GM04503 (cell line): ENCODE measurements at places on chromosomes 5 and 9.

- DNase-seq: no peak
These were observed 53.9 kb downstream of the ADAM19 start for GRCh38 chr5:157521704-157522029.

DNA sequence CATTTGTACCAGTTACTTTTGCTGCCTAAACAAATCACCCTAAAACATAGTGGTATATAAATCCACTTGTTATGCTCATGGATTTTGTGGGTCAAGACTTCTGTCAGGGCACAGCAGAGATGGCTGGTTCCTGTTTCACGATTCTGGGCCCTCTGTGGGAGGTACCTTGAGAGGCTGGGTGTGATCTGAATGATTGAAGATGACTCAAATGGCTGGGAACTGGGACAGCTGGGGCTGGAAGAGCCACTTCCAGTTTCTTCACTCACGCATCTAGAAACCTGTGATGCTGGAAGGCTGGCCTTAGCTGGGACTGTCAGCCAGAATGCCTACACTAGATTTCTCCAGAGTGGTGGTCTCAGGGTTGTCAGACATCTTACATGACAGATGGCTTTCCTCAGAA, 88.1 kb downstream of the KIF4B start:
- DNase-seq: no peak

- no peak for DNase-seq
These were observed 807.9 kb upstream of the ZNF608 start for GRCh38 chr5:125554355-125554754.

DNA sequence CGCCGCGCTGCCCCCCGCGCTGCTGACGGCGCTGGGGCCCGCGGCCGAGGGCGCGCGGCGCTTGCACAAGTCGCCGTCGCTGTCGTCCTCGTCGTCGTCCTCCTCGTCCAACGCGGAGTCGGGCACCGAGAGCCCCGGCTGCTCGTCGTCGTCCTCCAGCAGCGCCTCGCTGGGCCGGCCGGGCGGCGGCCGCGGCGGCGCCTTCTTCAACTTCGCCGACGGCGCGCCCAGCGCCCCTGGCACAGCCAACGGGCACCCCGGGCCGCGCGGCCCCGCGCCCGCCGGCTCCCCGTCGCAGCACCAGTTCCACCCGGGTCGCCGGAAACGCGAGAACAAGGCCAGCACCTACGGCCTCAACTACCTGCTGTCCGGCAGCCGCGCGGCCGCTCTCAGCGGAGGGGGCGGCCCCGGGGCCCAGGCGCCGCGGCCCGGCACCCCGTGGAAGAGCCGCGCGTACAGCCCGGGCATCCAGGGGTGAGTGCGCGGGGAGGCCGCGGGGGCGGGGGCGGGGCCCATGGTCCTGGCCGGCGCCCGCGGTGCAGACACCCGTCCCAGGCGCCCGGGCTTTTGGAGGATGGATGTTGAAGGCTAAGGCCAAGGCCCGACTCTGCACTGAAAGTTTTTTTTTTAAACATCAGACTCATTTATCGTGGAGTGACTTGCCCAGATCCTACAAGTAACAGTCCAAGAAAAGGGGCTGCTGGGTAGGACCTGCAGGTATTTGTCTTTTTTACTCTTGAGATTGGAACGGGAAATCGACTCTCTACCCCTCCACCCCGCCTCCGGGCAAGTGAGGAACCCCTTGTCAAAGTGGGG, 1.2 kb downstream of the TENT4A start:
- DNase-seq: no peak

GRCh38 chr5:9249231-9249630, 296.6 kb downstream of the SEMA5A start:
- no peak for DNase-seq

GRCh38 chr5:180251141-180251540, 40.7 kb downstream of the MAPK9 start:
- DNase-seq: no peak

DNA sequence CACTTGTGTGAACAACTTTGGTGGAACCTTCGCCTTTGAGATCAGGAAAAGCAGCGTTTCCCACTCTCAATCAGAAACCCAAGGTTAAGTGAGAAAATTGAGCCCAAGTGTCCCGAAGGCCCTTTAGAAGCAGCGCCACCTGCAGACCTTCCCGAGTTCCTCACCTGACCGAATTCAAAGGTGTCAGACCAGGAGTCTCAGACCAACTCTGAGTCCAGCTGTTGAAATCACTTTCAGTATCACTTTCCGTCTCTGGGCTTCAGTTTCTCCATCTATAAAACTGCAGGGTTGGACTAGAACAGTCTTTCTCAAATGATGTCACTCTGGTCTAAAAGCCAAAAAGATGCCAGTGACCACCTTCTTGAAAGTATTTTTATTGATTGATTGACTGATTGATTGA, 31.7 kb upstream of the GRHPR start:
- DNase-seq: no peak

GRCh38 chr5:78537821-78538220, 110.8 kb downstream of the LHFPL2 start:
- no peak for DNase-seq

- DNase-seq: no peak
These were observed 40.2 kb downstream of the RASA1 start for GRCh38 chr5:87307796-87308423.

DNA sequence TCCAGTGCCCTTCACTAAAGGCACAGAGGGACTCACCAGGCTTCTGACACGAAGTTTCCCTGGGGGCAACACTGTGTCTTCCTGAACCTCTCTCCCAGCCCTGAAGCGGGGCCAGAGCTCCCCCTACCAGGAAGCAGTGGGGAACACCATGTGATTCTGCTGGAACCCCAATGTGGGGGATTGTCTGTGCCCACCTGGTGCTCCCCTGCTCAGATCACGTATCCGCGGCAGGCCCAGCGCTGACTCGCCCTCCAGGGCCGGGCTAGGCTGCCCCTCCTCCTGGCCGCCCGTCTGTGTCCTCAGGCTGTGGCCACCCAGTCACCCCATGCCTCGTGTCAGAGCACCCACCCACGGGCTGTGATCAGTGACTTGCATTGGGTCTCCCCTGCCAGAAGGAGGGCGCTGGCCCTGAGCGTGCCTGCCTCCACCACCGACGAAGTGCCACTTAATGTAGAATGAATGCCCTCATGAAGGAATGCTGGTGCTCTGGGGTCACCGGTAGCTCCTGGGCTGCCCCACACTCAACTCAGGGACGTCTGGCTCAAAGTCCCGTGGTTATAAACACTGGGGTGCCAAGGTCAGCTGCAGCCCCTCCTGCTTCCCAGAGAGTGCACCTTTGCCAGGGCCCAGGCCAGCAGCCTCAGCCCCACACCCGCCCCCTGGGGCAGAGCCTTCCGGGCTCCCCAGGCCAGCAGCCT, 22.1 kb downstream of the SARDH start:
- no peak for DNase-seq

GRCh38 chr5:102654559-102655349, 100.4 kb upstream of the PAM start:
- DNase-seq: no peak

- no peak for DNase-seq
These were observed 809.4 kb downstream of the PRELID2 start for GRCh38 chr5:145025775-145026174.

DNA sequence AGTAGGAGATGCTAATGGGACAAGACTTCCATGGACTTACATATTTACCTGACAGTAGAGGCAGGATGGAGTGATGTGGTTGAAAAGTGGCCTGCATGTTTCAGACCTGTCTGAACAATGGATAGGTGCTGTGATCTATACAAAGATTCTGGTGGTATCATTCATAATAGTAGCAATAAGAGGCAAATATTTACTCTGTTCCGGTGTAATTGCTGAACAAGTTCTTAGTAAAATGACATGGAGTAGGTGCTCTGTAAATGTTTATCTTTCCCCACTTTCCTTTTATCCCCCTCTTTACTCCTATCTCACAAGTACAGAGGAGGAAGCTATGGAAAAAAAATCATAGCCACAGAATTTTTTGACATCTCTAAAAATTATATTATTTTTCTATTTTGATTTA, 159.0 kb upstream of the SLC12A2 start:
- no peak for DNase-seq

DNA sequence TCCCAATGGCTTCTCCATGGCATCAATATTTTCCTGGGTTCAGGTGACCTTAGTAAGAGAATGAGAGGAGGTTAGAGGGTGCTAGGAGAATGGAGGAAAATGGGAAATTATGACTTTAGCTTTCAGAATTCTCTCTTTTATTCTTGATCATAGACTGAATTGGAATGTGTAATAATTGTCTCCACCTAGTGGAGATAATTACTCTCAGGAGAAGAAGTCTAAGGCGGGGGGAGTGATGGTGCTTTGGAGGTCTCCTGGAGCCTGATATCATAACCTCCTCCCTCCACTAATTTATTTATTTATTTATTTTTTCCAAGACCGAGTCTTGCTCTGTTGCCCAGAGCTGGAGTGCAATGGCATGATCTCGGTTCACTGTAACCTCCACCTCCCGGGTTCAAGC, 221.3 kb downstream of the GRIA1 start:
- DNase-seq: no peak

GRCh38 chr9:94985649-94986048, 259.1 kb downstream of the AOPEP start:
- DNase-seq: no peak

DNA sequence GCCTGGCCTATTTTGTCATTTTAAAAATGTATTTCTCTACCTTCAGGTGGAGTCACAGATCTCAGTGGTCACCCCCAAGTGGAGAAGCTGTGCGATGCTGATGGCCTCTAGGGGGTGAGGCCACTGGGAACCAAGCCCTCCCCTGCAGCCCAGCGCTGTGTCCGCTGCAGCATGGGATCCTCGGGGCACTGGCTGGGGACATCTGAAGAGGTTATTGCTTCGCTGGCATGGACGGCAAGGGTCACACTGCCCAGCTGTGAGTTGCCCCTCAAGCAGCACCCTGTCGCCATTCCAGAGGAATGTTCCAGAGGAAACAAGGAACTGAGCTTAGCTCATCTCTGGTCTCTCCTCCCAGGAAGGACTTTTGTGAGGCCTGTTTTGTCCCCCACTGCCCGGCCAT, 119.6 kb upstream of the S1PR3 start:
- DNase-seq: no peak

DNA sequence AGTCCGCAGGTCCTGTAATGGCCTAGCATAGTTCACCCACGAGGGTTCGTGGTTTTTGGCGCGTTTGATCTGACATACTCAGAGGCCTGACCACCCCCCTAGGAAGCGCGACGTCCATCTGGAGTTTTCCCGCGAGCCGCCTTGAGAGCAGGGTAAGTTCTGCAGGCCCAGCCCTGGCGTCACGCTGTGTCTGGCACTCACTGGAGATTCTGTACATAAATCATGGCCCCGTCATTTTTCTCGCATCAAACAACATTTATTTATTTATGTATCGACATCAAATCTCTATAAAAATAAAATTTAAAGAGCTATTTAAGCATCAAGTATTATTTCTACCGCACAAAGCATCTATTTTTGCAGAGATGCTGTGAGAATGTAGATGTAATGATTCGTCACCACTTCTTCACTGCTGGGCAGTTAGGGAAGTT, 437 bp upstream of the TRIM41 start:
- DNase-seq: no peak

- no peak for DNase-seq
These were observed 95.8 kb downstream of the MAPKAP1 start for GRCh38 chr9:125611121-125611765.

DNA sequence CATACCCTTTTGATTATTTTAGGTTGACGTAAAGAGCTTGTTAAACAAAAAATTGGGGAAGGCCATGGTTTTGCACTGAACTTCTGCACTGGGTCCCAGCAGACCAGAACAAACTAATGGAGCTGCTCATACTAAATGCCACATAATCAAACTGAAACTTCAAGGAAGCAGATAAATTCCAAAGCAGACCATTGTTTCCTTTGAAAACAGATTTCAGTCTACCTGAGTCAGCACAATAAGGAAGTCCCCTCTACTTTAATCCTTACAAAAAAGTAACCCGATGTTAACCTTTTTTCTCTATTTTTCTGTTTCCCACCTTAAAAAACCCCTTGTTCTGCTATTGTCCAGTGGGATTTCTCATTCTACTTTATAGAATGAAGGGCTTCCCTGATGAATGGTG, 39.2 kb downstream of the WDR36 start:
- no peak for DNase-seq

GRCh38 chr5:6393596-6394194, 15.3 kb upstream of the MED10 start:
- DNase-seq: no peak

GRCh38 chr5:153498516-153498915, 8.0 kb downstream of the GRIA1 start:
- DNase-seq: no peak

DNA sequence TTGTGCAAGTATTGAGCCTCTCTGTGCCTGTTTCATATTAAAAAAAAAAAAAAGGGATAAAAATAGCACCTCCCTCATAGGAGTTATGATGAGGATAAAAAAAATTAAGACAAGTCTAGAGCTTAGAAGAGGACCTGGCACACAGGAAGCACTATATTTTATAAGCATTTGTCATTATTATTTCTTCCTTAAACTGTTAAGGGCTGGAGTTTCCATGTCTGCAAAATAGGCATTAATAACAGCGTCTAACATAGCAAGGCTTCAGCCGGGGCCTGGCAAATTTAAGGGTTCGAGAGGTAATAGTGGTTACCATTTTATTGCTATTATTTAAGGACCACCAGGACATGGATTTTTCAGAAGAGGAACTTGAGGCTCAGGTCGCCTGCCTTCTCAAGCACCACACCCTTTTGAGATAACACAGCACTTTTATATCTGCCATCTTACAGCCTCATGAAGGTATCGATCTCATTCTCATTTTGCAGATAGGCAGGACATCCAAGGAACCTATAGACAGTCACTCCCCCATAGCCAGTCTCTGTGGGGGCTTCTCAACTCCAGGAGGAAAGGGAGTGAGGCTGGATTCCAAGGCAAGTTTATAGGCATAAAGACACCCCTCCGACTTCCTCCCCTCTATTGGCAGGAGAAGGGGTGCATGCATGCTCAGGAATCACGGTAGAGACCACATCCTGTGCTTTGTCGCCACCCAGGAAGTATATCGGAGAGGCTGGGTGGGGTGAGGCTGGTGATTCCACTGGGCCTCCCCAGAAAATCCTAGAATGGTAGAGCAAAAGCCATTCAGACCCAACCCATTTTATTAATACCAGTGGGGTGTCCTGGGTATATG, 2.4 kb downstream of the ANXA6 start:
- no peak for DNase-seq

DNA sequence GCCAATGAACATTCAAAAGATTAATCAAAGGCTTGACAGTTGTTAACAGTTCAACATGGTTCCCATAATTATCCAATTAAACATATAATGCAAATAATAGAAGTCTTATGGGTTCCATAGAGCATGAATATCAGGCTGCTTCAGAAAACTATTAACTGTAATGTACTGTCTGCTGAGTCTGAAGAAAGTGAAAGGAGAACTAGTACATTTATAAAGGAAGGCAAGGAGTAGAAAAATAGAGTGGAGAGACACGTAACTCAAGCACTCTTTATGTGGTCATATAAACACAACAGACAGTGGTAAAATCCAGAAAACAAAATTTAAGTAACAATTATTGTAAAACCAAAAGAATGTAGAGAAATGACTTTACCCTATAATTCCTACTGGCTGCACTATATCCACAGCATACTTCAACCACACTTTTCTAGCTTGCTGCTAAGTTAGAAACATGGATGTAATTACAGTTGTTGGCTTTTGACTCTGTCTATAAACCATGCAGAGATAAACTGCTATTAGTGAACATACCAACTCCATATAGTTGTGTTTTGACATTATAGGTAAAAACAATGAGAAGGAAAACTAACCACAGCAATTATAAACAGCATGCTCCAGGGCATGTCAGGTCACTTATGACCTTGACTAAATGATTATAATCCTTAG, 32.7 kb downstream of the NFIB start:
- no peak for DNase-seq

- no peak for DNase-seq
These were observed 80.3 kb downstream of the SLCO6A1 start for GRCh38 chr5:102418531-102418930.

- DNase-seq: no peak
These were observed 76.4 kb downstream of the TTLL11 start for GRCh38 chr9:122016744-122017143.
